ENCODE measurements at places on chromosomes 1 and 21.

DNA sequence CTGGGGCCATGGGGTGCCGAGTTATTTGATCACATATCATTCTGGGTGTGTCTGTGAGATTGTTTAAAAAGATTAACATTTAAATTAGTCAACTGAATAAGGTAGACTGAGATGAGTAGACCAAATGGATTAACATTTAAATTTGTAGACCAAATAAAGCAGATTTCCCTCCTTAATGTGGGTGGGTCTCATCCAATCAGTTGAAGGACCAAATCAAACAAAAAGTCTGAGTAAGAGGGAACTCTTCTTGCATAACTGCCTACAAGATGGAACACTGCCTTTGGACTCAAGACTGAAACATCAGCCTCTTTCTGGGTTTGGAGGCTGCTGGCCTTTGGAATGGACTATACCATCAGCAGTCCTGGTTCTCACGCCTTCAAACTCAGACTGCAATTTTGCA, 17.0 kb upstream of the SNX7 start:
- no peak overlapping the region for H3K4me3 ChIP-seq
- H3K36me3 ChIP-seq = no peaks in the 10 kb centered on the region
- no peaks in the 10 kb centered on the region for H3K27me3 ChIP-seq
- no peak overlapping the region for H3K27ac ChIP-seq
- H3K4me1 ChIP-seq = no peaks in the 10 kb centered on the region
- no peak for DNase-seq

DNA sequence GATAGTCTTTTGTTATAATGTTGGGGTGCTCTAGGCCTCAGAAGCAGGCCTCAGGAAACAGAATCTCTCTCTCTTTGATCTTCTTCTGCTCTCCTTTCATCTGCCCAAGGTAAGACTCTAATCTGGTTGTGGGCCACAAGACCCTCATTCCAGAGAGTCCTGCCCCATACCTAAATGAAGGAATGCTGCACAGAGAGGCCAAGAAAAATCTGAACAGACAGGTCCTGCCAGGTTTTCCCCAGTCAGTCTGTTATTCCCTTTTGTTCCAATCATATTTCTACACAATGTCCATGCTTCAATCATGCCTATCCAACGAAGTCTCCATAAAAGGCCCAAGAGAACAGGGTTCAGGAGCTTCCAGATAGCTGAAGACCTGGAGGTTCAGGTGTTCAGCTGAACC, 7.0 kb upstream of the CFAP45 start:
- no peaks in the 10 kb centered on the region for H3K27me3 ChIP-seq
- no peak for DNase-seq
- H3K4me3 ChIP-seq = no peak overlapping the region

- no peak for DNase-seq
- H3K4me1 ChIP-seq = peaks cover 43% of the 10 kb centered on the region
- no peaks in the 10 kb centered on the region for H3K27me3 ChIP-seq
Observed at GRCh38 chr1:27507960-27508665, 18.1 kb upstream of the WASF2 start.

GRCh38 chr1:235411489-235412486, 44.6 kb downstream of the TBCE start:
- peaks cover 11% of the 10 kb centered on the region for H3K4me1 ChIP-seq
- DNase-seq = no peak
- H3K27me3 ChIP-seq = no peaks in the 10 kb centered on the region
- H3K4me3 ChIP-seq = no peak overlapping the region
- no peak overlapping the region for H3K27ac ChIP-seq

DNA sequence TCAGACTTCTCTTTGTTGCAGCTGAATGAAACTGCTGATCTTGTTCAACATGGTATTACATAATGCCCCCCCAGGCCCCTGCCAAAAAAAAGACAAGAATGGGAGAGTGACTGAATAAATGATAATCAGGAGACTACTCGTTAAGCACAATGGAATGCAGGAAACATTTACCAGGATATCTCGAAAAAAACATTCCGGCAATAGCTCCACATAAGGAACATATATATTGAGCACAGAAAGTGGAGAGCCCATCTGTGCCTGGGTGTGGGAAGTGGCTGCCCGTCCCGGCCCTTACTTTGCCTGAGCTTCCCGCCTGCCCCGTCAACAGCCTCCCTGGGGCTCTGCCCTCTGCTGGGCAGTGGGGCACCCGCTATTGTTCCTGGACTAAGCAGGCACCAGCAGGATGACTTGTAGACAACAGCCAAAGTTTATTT, 13.3 kb downstream of the TRIM11 start:
- H3K36me3 ChIP-seq = peaks cover 29% of the 10 kb centered on the region
- peak overlapping the region; percentile 73 for H3K27ac ChIP-seq
- H3K4me3 ChIP-seq = no peak overlapping the region
- no peak for DNase-seq

GRCh38 chr1:161502641-161503393, 2.4 kb upstream of the FCGR2A start:
- DNase-seq = no peak
- H3K36me3 ChIP-seq = no peaks in the 10 kb centered on the region
- H3K27me3 ChIP-seq = no peaks in the 10 kb centered on the region
- no peak overlapping the region for H3K4me3 ChIP-seq
